ENCODE measurements at places on chromosomes 2 and 18. TPM values are rescaled to one million over a fixed set of nuclear protein-coding genes. Genes with fewer than 3 reads are reported as not detected.
A peak's percentile ranks its signal among the peaks of the same experiment; 100 is the strongest.

Gene LIPG
- 0.77 TPM for total RNA-seq

Gene IL1RN
- total RNA-seq = 2.8 TPM

Gene ALK
- 0.96 TPM for total RNA-seq

Gene TRMT61B
- total RNA-seq = 8.6 TPM

DNA sequence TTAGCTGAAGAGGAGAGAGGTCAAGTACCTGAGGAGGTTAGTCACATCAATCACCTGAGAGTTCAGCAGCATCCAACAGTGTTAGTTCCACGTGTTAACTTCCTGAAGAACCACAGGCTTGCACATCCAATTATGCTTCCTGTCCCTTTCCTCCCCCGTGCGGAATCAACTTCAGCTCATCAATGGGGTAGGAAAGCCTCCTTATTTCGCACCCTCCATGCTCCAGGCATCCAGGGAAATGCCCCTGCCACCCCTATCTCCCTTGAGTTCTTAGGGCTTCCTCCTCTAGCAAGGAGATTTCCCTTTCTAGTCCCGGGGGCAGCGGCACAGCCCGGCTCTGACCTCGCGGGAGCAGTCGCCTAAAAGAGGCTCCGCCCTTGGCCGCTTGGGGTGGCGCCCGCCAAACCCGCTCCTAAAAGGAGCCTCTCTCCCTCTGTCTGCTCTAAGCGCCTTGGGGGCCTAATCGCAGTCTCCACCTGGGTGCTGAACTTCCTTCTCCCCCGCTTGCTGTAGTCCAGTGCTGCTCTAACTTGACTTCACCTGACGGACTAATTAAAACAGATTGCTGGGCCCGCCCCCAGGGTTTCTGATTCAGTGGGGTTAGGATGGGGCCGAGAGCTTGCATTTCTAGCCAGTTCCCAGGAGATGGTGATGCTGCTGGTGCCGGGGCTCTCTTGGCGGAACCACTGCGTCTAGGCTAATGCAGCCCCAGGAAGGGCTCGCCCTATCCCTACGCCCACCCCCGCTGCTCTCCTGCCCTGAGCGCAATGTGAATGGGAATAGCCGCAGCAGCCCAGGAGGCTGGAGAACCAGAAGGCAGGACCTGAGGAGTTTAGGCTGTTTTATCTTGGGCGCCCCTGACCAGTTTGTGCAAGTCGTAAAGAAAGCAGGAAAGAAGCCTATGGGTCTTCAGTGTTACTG, 3.4 kb upstream of the TET3 start:
- no peak for ATAC-seq

DNA sequence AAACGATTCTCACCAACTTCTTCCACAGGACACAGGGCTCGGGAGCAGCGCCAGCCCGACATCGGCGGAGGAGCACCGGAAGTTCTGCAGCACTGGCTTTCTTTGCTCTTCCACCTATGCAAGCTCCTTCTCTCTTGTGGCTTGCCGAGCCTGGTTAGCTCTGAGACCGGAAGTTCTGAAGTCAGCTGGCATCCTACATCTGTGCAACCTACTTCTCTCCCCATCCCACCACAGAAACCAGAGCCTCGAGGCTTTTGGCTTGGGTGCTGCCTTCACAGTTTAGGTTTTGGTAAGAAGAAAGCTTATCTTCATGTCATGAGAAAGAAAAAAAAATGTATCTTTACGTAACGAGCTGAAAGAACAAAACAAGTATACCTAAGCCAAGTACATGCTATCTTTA, 111.7 kb downstream of the ANKRD44 start:
- peak; percentile 34 for ATAC-seq

DNA sequence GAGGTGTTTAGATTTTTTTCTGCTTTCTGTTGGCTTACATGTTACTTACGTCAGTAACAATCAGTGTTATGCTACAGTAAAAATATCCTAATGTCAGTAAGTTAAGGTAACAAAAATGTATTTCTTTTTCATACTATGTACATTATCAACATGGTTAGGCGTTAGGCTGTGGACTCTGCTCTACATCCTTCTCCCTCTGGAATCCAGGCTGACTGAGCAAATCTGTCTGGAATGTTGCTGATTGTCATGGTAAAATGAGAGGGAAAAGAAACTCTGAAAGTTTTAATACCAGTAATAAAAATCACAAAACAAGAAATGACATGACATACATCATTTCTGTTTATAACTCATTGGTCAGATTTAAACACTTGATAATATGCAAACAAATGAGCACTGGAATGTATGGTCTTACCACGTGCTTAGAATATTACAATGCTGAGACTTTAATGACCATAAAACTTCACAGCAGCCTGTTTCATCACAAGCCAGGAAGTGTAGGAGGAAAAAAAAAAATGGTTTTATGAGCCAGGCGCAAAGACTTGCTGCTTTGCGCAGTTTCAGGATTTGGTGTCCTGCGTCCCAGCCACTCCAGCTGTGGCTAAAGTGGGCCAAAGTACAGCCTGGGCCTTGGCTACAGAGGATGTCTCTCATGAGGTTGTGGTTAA, 252.4 kb downstream of the FSIP2 start:
- ATAC-seq = no peak

- ATAC-seq = no peak
Measured at GRCh38 chr18:78247615-78248289, 731.9 kb upstream of the SALL3 start.

DNA sequence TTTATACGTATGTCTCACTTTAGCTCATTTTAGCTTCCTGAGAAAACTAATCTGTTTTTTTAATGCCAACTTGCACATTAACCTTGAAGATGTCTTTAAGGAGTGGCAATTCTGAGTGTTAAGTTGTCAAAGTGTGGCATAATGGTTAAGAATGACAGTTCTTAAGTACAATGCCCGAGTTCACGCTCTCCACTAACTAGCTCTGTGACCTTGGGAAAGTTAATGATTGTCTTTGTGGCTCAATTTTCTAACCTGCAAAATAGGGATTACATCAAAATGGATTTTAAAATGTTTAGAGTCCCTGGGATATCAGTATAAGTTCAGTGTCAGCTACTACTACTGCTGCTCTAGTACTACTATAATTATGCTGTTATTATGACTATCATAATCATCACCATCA, 409.7 kb downstream of the SOCS6 start:
- no peak for ATAC-seq

DNA sequence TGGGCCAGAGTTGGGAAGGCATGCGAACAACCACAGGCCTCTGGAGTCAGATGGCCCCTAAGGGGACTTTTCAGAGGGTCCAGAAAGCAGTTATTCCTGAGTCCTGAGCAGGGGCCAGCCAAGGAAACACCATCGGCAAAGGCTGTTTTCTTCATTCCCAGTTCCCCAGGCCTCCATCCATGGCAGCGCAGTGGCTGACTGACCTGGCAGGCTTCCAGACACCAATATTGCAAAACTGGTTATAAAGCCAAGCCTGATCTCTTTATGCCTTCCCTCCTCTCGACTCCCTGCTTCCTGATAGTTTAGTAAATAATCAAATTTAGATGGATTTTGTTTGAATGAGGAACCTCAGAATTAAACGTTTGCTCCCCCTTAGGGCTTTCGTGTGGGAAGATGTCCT, 133.4 kb upstream of the ITGA6 start:
- ATAC-seq = peak; percentile 19

DNA sequence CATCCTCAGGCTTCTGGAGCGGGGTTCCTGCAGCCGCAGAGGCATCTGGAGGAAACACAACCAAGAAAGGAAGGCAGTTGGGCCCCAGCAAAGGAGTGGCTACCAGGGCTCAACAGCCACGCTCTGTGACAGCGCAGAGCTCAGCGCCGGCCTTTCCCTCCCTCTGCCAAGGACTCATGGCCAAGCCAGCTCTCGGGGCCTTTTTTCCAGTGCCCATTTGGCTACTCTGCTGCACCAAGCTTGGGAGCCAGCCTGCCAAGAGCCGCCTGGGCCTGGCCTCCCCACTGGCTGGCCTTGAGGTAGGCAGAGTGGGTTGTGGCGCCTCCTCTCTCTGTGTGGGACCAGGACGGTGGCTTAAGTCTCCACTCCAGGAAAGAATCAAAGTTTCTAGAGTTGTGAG, 7.2 kb upstream of the CCDC74A start:
- ATAC-seq = no peak

DNA sequence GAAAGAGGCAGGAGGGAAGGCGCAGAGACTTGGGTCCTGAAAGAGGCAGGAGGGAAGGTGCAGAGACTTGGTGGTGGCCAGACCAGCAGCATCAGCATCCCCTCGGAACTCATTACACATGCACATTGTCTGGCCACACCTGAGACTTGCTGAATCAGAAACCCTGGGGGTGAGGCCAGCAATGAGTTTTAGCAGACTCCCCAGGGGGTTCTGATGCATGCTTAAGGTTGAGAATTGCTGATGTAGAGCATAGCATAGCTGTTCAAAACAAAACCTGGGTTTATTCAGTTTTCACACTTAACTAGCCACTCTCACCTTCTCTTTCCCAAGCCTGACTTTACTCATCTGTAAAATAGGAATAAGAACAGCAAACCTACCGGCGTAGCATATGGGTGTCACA, 122.9 kb downstream of the MRO start:
- ATAC-seq = no peak

- peak; percentile 90 for ATAC-seq
Measured at GRCh38 chr2:218615868-218616315, 8.2 kb downstream of the PLCD4 start.

GRCh38 chr18:67222887-67223286, 293.6 kb downstream of the DSEL start:
- no peak for ATAC-seq

- ATAC-seq = no peak
Measured at GRCh38 chr18:51659781-51660180, 462.3 kb upstream of the MEX3C start.

- no peak for ATAC-seq
Measured at GRCh38 chr2:125837128-125837527, 818.8 kb upstream of the GYPC start.

Data from gastroesophageal sphincter (tissue), 4 donors.